Kidney capillary endothelial cell (primary cell): ENCODE measurements at places on chromosomes 13 and 19.

GRCh38 chr19:42397263-42398166 lies 7.4 kb upstream of the CNFN start:
- DNase-seq = no peak

- DNase-seq = no peak
Measured at GRCh38 chr19:35792888-35793287, 17.5 kb downstream of the ARHGAP33 start.

DNA sequence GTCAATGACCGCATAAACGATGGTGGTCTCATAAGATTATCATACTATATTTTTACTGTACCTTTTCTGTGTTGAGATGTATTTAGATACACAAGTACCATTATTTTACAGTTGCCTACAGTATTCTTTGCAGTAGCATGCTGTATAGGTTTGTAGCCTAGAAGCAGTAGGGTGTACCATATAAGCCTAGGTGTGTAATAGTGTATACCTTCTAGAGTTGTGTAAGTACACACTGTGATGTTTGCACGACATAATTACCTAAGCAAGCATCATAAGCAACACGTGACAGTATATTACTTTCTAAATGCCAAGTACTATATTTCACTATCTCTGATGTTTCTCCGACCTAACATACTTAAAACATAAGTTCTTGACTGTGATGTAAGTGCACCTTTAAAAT lies 2.7 kb downstream of the LPAR6 start:
- no peak for DNase-seq

GRCh38 chr19:6828698-6829633 lies 56.5 kb downstream of the VAV1 start:
- peak; percentile 2 for DNase-seq

- no peak for DNase-seq
Measured at GRCh38 chr19:17075864-17076542, 426 bp downstream of the MYO9B start.

GRCh38 chr19:29105629-29106292 lies 107.2 kb downstream of the UQCRFS1 start:
- DNase-seq = no peak

- peak; percentile 71 for DNase-seq
Measured at GRCh38 chr19:3986260-3987041, 1.2 kb upstream of the EEF2 start.

DNA sequence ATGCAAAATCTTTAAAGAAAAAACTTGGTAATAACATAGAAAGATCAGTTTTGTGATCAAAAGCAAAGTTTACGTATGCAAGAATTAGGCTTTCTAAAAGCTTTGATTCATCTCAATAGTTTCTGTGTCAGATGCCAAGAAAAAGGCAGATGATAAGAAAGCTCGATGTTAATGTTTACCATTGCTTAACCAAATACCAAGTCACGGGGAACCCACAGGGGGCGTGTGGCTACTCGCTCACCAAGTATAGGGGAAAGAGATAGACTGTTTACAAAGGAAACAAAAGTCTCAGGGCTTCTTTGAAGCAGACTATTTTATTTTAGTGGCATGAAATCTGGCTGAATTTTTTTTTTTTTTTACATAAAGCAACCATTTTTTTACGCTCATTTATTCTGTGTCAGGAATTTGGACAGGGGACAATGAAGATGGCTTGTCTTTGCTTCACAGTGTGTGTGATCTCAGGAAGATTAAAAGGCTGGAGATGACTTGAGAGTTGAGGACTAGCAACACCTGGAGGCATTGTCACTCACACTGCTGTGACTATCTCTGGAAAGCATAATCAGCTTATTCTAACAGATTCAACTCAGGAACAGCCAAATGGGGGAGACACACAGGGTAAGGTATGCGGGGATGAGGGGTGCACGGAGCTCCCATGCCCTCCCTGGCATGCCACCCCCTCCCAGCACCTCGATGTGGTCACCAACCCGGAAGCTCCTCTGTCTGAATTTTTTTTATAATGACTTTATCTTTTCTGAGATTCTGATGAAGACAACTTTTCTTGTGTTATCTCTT lies 24.9 kb downstream of the RCBTB1 start:
- DNase-seq = no peak

DNA sequence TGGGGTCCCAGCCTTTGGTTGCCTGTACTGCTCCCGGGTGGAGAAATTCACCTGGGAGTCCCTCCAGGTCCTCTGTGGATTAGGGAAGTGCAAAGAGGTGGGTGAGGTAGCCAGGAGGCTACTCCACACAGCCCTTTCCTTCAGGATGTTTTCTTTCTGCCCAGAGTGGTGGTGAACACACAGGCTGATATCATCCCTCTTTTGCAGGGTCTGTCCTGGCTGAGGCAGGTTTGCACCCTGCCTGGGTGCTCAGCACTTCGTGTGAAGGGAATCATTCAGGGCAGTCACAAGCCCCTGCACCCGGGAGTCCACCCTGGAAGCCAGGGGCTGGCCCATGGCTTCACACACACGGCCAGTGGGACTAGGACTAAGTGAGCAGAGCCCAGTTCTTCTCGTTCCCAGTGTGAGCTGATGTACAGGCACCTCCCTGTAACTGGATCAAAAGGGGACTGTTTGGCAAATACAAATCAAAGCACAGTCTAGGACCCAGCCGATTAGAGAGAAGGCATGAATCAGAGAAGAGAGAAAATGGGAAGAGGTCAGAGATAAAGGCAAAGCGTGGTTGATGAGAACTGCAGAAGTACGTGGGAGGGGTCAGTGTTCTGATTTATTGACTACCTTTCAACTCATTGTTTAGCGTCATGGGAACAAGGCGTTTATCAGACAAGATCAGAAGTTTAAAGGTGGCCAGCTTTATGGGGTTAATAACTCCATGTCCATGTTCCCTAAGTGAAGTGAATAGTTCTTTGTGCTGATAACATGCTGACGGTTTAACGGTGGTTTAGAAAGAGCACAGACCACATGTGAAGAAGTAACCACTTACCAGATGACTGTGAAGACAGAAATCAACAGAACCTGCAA lies 30.4 kb upstream of the SPATA13 start:
- no peak for DNase-seq

- DNase-seq = no peak
Measured at GRCh38 chr13:43879755-43880181, at the start of gene LACC1. TSS of gene LACC1 (plus strand) at chr13:43879904. CDS start at chr13:43880986, 1,082 bp downstream.

DNA sequence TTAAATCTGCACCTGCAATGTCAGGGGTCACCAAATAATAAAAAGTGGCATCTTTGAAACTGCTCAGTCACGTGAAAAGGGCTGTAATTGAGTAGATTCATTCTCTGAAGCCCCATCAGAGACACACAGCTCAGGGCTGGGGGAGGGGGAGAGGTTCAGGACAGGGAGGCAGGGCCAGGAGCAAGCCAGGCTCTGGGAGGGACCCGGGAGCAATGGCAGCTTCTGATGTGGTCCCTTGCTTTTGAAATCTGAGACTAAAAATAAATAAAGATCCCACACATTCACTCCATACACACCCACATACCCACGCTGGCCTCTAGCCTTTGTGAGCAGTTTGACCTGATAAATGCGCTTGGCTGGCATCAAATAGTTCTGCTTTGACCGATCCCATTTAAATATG lies 32.8 kb downstream of the GSX1 start:
- no peak for DNase-seq

GRCh38 chr13:44808185-44808584 lies 181.1 kb downstream of the NUFIP1 start:
- no peak for DNase-seq

- DNase-seq = no peak
Measured at GRCh38 chr13:63305641-63306133, 1890.0 kb upstream of the PCDH20 start.

- no peak for DNase-seq
Measured at GRCh38 chr19:29436591-29437103, 89.1 kb upstream of the VSTM2B start.

DNA sequence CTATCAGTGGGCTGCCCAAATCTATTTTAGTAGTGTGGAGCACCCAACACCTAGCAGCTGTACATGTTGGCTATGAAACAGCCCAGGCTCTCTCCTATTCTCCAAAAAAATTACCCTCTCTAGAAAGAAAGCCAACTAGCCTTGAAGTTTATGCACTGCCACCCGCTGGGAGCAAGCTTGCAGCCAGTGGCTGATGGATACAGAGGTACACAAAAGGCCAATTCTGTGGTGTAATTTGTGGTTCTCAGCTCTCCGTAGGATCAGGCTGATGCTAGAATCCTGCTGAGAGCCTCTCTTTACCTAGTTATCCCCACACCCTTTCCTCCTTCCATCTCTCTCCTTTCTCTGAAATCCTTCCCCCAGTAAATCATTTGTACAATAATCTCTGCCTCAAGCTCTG lies 1120.7 kb downstream of the DIAPH3 start:
- DNase-seq = no peak

DNA sequence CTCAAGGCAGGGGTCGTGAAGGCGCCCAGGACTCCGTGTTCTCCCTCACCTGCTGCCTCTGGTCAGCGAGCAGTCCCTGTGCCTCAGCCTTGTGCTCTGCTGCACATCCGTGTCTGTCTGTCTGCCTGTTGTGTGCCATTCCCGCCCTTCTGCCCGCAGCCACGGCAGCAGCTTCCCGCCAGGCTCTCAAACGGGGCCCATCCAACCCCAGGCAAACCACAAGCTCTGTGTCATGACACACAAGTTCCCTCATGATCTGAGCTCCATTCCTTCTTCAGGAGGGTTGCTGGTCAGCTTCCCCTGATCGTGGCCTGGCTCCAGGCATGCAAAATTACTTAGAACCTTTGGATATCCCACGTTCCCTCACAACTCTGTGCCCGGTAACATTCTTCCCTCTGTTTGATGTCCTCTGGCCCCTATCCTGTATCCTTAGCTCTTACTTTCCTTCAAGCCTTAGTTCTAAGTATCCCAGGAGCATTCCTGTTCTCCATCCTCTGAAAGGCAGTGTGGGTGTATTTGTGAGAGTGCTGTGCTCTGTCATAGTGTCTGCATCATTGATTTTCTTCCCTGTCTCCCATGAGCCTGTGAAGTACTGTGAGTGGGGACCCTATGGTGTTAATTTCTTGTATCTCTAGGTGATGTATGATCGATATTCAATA lies 3.2 kb downstream of the GPR183 start:
- no peak for DNase-seq

DNA sequence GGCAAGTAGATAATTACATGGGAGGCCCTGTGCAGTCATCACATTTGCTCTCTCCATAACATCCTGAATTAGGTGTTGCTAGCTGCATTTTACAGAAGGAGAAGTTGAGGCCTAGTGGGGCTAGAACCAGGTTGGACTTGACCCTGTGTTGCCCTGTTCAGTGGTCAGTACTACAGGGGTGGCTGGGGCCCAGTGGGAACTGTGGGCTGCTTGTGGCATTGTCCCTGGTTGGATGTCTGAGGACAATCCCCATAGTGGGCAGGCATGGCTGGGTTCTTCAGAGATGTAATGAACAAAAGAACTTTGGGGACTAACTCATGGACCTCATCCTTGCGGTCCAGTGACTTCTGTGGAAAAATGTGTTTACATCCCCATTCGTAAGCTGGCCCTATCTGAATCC lies 38.9 kb downstream of the MTUS2 start:
- no peak for DNase-seq

GRCh38 chr13:84279166-84279565 lies 396.9 kb upstream of the SLITRK1 start:
- no peak for DNase-seq

GRCh38 chr13:110565296-110565695 lies 3.8 kb upstream of the RAB20 start:
- DNase-seq = no peak

GRCh38 chr19:48738557-48739403 lies 1.6 kb downstream of the RASIP1 start:
- peak; percentile 84 for DNase-seq

DNA sequence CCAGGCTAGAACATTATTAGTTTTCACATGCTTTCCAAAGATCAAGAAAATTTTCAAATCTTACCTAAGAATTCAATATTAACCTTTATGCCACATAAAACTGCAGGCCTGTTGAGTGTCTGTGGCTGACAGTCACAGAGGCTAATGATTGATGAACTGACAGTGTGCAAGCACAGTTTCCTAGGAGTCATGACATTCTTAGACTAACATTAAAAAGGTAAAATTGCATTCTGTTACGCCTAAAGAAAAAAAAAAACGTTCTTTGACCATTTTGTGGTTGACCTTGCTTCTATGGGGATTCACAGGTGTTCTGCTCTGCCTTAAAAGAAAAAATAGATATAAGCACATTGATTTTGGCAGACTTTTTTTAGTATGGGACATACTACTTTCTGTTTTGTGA lies 1776.2 kb downstream of the PCDH9 start:
- no peak for DNase-seq

DNA sequence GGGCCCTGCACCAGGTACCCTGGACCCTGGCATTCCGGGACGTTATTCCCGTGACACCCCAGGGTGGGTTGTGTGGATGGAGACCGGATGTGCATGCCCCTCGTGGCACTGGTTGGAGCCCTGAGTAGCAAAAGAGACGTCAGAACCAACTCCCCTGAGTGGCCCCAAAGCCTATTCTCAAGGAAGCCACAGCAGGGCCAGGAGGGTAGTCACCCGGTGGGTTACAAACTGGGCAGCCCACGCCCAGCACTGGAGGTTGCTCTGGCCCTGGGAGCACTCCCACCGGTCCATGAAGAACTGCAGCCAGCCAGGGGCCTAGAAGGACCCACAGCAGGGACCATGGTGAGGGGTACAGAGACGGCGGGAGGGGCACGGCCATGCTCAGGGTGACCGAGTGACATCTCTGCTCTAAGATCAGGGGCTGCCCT lies 7.5 kb downstream of the KLF16 start:
- DNase-seq = no peak

- no peak for DNase-seq
Measured at GRCh38 chr13:60355056-60355455, 42.0 kb upstream of the TDRD3 start.

DNA sequence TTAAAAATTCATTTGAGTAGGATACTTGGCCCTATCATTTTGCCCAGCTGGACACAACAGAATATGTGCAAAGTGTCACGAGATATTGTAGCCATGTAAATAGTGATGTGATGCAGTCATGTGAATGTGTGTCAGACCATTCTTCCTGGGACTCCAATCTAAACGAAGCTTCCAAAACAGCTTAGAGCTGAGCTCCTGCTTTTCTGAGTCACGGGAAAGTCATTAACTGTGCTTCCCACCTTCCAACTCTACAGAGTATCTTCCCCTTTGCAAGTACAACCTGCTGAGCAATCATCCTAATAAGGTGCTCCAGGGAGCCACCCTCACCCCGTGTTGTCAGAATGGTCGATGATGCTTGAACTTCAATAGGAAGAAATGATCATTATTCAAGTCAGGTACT lies 294.7 kb downstream of the MYO16 start:
- no peak for DNase-seq
